ENCODE measurements at places on chromosomes 7 and 10. TPM values are rescaled to one million over a fixed set of nuclear protein-coding genes. Genes with fewer than 3 reads are reported as not detected.

DNA sequence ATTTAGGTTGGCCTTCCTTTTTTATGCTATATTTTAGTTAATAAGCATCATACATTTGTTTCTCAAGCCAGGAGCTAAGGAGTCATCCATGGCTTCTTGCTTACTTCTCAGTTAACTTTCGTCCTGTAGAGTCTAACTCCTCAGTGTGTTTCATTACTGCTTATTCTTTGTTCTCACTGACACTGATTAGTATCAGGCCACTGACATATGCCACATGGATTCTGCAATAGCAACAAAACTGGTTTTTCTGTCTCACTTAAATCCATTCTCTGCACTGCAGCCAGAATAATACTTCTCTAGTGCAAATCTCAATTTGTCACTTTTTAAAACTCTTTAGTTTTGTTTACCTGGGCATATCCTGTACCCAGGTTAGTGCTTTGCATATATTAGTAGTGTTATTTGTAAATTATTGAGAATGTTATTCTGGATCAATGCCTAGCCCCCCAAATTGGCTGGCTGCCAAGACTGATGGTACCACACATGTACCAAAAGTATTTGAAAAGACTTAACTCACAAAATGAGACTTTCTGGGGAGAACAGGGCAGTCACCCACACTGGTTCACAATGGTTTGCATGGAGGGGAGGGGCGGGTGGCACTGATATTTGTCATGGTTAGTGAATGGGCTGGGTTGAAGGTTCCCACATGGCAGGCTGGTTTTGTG is 79.1 kb downstream of the CCSER2 start:
- H3K4me3 ChIP-seq, result no peak overlapping the region
- H3K27ac ChIP-seq, result no peak overlapping the region
- H3K36me3 ChIP-seq, result peaks cover 48% of the 10 kb centered on the region
- H3K4me1 ChIP-seq, result peaks cover 29% of the 10 kb centered on the region

The CTNNA3 gene
- total RNA-seq, result 1.3 TPM

GRCh38 chr10:31158011-31158658 is 126.5 kb upstream of the ZNF438 start:
- no peaks in the 10 kb centered on the region for H3K4me1 ChIP-seq
- H3K27me3 ChIP-seq, result peaks cover 3% of the 10 kb centered on the region
- H3K27ac ChIP-seq, result no peak overlapping the region
- no peak overlapping the region for H3K4me3 ChIP-seq
- no peak for DNase-seq

- H3K4me3 ChIP-seq, result no peak overlapping the region
- no peak for DNase-seq
- H3K27me3 ChIP-seq, result no peaks in the 10 kb centered on the region
- H3K4me1 ChIP-seq, result peaks cover 2% of the 10 kb centered on the region
- H3K36me3 ChIP-seq, result peaks cover 5% of the 10 kb centered on the region
Observed at GRCh38 chr7:104973909-104974415, 40.0 kb upstream of the KMT2E start.

The CTTNBP2 gene
- total RNA-seq, result not detected

DNA sequence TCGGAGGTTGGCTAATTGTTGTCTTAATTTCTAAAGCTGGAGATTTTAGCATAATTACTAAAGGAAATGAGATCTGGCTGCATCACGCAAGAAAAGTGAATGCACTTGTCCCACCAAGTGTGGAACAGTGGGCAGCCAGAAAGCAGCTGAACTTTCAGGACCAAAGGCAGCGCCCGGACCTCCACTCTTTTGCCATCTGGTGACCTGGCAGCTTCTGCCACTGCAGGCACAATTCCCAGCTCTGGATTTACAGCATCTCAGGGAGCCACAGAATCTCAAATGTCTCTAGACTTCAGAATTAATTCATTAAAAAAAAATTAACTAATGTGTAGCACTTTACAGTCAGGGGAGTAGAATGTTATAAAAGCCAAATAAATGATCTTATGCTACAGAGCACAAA is 14.7 kb upstream of the OGDHL start:
- H3K4me1 ChIP-seq, result no peaks in the 10 kb centered on the region
- DNase-seq, result no peak
- H3K36me3 ChIP-seq, result no peaks in the 10 kb centered on the region
- no peak overlapping the region for H3K27ac ChIP-seq
- H3K27me3 ChIP-seq, result peaks cover 11% of the 10 kb centered on the region
- no peak overlapping the region for H3K4me3 ChIP-seq

- DNase-seq, result no peak
- H3K27me3 ChIP-seq, result peaks cover 17% of the 10 kb centered on the region
- no peak overlapping the region for H3K4me3 ChIP-seq
- peaks cover 13% of the 10 kb centered on the region for H3K4me1 ChIP-seq
- H3K27ac ChIP-seq, result no peak overlapping the region
- H3K36me3 ChIP-seq, result peaks cover 3% of the 10 kb centered on the region
Observed at GRCh38 chr7:151423936-151424335, 14.1 kb upstream of the WDR86 start.

Data from activated CD8-positive, alpha-beta T cell treated with anti-CD3 and anti-CD28 coated beads, Interleukin-2, amount 10 ng/mL, durations not matched to agents 7 days and 5 days (primary cell).